ENCODE measurements at places on chromosomes 16 and 17. TPM values are rescaled to one million over a fixed set of nuclear protein-coding genes. Genes with fewer than 3 reads are reported as not detected.
A peak's percentile ranks its signal among the peaks of the same experiment; 100 is the strongest.

DNA sequence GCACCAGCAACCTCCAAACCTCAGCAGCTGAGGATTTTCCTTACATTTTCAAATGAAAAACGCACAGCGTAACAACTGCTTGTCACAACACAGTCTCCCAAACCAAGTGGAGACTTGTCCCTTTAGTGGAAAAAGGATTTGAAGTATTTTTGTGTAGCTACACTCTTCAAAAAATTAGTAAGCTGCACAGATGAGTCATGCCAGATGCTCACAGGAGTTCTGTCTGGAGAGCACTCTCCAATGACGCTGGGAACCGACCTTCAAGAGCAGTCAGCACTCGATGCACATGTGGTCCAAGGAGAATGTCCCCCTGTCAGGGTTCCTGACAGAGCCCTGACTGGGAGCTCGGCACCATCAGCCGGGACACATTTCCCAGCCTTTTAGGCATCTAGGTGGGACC, 39.8 kb downstream of the MAP1LC3B start:
- H3K4me1 ChIP-seq: peaks cover 29% of the 10 kb centered on the region
- H3K27me3 ChIP-seq: no peaks in the 10 kb centered on the region
- H3K27ac ChIP-seq: no peak overlapping the region
- H3K4me3 ChIP-seq: no peak overlapping the region
- DNase-seq: peak; percentile 38
- H3K36me3 ChIP-seq: peaks cover 40% of the 10 kb centered on the region

GRCh38 chr16:66714654-66715307, 18.2 kb upstream of the CMTM4 start:
- H3K27ac ChIP-seq: no peak overlapping the region
- no peaks in the 10 kb centered on the region for H3K4me1 ChIP-seq
- no peaks in the 10 kb centered on the region for H3K27me3 ChIP-seq
- no peak overlapping the region for H3K4me3 ChIP-seq
- DNase-seq: no peak

GRCh38 chr17:83080858-83081683, 1.7 kb downstream of the METRNL start:
- peaks cover 24% of the 10 kb centered on the region for H3K36me3 ChIP-seq
- peaks cover 31% of the 10 kb centered on the region for H3K4me1 ChIP-seq
- DNase-seq: no peak
- H3K27me3 ChIP-seq: peaks cover 46% of the 10 kb centered on the region

- H3K27me3 ChIP-seq: no peaks in the 10 kb centered on the region
- no peak overlapping the region for H3K4me3 ChIP-seq
- no peaks in the 10 kb centered on the region for H3K4me1 ChIP-seq
- DNase-seq: no peak
Measured at GRCh38 chr16:9817586-9817985, 364.6 kb downstream of the GRIN2A start.

- no peaks in the 10 kb centered on the region for H3K27me3 ChIP-seq
- DNase-seq: no peak
- no peak overlapping the region for H3K27ac ChIP-seq
- no peak overlapping the region for H3K4me3 ChIP-seq
Measured at GRCh38 chr17:32192379-32192778, 50.1 kb downstream of the RHOT1 start.

DNA sequence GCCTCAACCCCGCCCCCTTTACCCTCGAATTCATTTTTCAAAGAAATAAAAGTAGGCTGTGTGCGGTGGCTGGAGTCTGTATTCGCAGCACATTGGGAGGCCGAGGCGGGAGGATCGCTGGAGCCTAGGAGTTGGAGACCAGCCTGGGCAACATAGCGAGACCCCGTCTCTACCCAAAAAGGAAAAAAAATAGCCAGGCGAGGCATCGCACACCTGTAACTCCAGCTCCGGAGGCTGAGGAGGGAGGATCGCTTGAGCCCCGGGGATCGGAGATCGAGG, 671 bp upstream of the TOP2A start:
- no peaks in the 10 kb centered on the region for H3K36me3 ChIP-seq
- peaks cover 3% of the 10 kb centered on the region for H3K4me1 ChIP-seq
- H3K4me3 ChIP-seq: peak overlapping the region; percentile 73
- H3K27ac ChIP-seq: peak overlapping the region; percentile 42

DNA sequence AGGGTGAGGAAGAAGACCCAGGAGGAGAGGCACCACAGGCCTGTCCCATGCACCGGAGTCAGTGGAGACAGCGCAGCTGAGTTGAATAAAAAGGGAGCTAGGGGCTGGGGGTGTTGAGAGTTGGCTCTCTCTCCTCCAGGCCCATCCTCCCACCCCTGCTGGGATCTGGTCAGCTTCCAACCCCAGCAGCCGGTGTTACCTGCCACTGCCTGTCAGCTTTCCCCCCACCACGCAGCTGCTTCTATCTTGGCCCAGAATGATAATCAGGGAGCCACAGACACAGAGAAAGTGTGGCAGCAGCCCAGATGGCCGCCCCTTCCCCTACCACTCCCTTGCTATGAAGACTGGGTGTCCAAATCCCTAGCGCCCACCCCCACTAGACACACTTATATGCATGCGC, 120.6 kb upstream of the RPL38 start:
- H3K4me1 ChIP-seq: no peaks in the 10 kb centered on the region
- H3K4me3 ChIP-seq: no peak overlapping the region
- DNase-seq: no peak
- no peaks in the 10 kb centered on the region for H3K36me3 ChIP-seq
- no peak overlapping the region for H3K27ac ChIP-seq
- H3K27me3 ChIP-seq: peaks cover 48% of the 10 kb centered on the region

- no peak overlapping the region for H3K4me3 ChIP-seq
- no peaks in the 10 kb centered on the region for H3K27me3 ChIP-seq
- no peaks in the 10 kb centered on the region for H3K4me1 ChIP-seq
- peak overlapping the region; percentile 77 for H3K27ac ChIP-seq
Measured at GRCh38 chr16:11233727-11234376, 22.2 kb downstream of the SOCS1 start.

- H3K36me3 ChIP-seq: peaks cover 47% of the 10 kb centered on the region
- peak; percentile 79 for DNase-seq
- no peak overlapping the region for H3K4me3 ChIP-seq
Measured at GRCh38 chr16:4506450-4506849, 30.3 kb downstream of the HMOX2 start.

- no peaks in the 10 kb centered on the region for H3K27me3 ChIP-seq
- no peak for DNase-seq
- H3K4me1 ChIP-seq: no peaks in the 10 kb centered on the region
- no peak overlapping the region for H3K27ac ChIP-seq
- H3K36me3 ChIP-seq: no peaks in the 10 kb centered on the region
- H3K4me3 ChIP-seq: no peak overlapping the region
Measured at GRCh38 chr17:38404174-38404943, 23.9 kb upstream of the ARHGAP23 start.

Gene NPIPB9
- 2.4 TPM for polyA plus RNA-seq

Gene TEKT5
- polyA plus RNA-seq: 0.65 TPM

Gene TBC1D3G
- polyA plus RNA-seq: not detected

Gene ACSM5
- 0.68 TPM for polyA plus RNA-seq

Gene PHF23
- polyA plus RNA-seq: 43.5 TPM

Gene DNASE1L2
- polyA plus RNA-seq: 0.27 TPM

All from left lung (tissue), 14 donors.